ENCODE measurements at places on chromosomes 2 and 18. TPM values are rescaled to one million over a fixed set of nuclear protein-coding genes. Genes with fewer than 3 reads are reported as not detected.

The CRYBA2 gene
- 37.0 TPM for polyA plus RNA-seq

The IL36G gene
- not detected for polyA plus RNA-seq

The EVX2 gene
- polyA plus RNA-seq = not detected

The PLCL1 gene
- polyA plus RNA-seq = 0.81 TPM

The IL1R1 gene
- 36.7 TPM for polyA plus RNA-seq

The ARHGAP15 gene
- 0.67 TPM for polyA plus RNA-seq

The BCL2 gene
- 7.2 TPM for polyA plus RNA-seq

The DSEL gene
- polyA plus RNA-seq = 1.3 TPM

The SMPD4 gene
- polyA plus RNA-seq = 37.5 TPM

The LHCGR gene
- polyA plus RNA-seq = not detected

The RAD51AP2 gene
- polyA plus RNA-seq = 0.03 TPM

The PDCL3 gene
- polyA plus RNA-seq = 30.8 TPM

The ICOS gene
- polyA plus RNA-seq = 0.50 TPM

The IL1F10 gene
- not detected for polyA plus RNA-seq

The DSG1 gene
- 0.03 TPM for polyA plus RNA-seq

The AQP12A gene
- 3.4 TPM for polyA plus RNA-seq

The AFTPH gene
- 47.0 TPM for polyA plus RNA-seq

The TBR1 gene
- not detected for polyA plus RNA-seq

The HOXD12 gene
- polyA plus RNA-seq = not detected

The DPP10 gene
- 1.8 TPM for polyA plus RNA-seq

The RAB6C gene
- polyA plus RNA-seq = not detected

The TNFRSF11A gene
- 25.4 TPM for polyA plus RNA-seq

The TLX2 gene
- polyA plus RNA-seq = not detected

The FIGN gene
- polyA plus RNA-seq = 0.64 TPM

The NEMP2 gene
- 4.3 TPM for polyA plus RNA-seq

The KCNK3 gene
- polyA plus RNA-seq = 0.22 TPM

The RAPGEF4 gene
- 0.45 TPM for polyA plus RNA-seq

The PHLPP1 gene
- polyA plus RNA-seq = 5.4 TPM

The TGFBRAP1 gene
- 7.3 TPM for polyA plus RNA-seq

The CXCR4 gene
- polyA plus RNA-seq = 5.4 TPM

The CD207 gene
- 0.97 TPM for polyA plus RNA-seq

The TRABD2A gene
- 2.7 TPM for polyA plus RNA-seq

The TMEFF2 gene
- not detected for polyA plus RNA-seq

The FOXI3 gene
- polyA plus RNA-seq = not detected

The KLHL14 gene
- polyA plus RNA-seq = not detected

The RRM2 gene
- 5.4 TPM for polyA plus RNA-seq

The KATNAL2 gene
- 1.6 TPM for polyA plus RNA-seq

Measured in small intestine (tissue), 16 donors.